ENCODE measurements at places on chromosomes 3 and 15. TPM values are rescaled to one million over a fixed set of nuclear protein-coding genes. Genes with fewer than 3 reads are reported as not detected.

Gene CSTA
- polyA plus RNA-seq, result not detected

Gene NISCH
- 31.6 TPM for polyA plus RNA-seq

Gene IGDCC3
- not detected for polyA plus RNA-seq

Gene RARB
- not detected for polyA plus RNA-seq

Gene DCBLD2
- 0.47 TPM for polyA plus RNA-seq

Gene FAM174B
- polyA plus RNA-seq, result 0.82 TPM

Gene GOLGB1
- polyA plus RNA-seq, result 16.0 TPM

Gene GOLGA8N
- 0.86 TPM for polyA plus RNA-seq

Gene MRAS
- polyA plus RNA-seq, result 0.38 TPM

Gene ARPP21
- polyA plus RNA-seq, result not detected

Gene PPP1R14D
- polyA plus RNA-seq, result not detected

Gene ANKDD1A
- polyA plus RNA-seq, result 2.4 TPM

Gene DUOXA1
- polyA plus RNA-seq, result 0.29 TPM

Gene PCOLCE2
- polyA plus RNA-seq, result not detected

Gene CCDC32
- polyA plus RNA-seq, result 42.2 TPM

Gene GPR27
- polyA plus RNA-seq, result 1.8 TPM

All from CD8-positive, alpha-beta memory T cell (primary cell).